Stimulated activated CD4-positive, alpha-beta T cell treated with anti-CD3 and anti-CD28 coated beads, Interleukin-1b, Interleukin-23, amount 100 ng/mL, for 1 hour (primary cell): ENCODE measurements at places on chromosomes 11 and 22.
A peak's percentile ranks its signal among the peaks of the same experiment; 100 is the strongest.

DNA sequence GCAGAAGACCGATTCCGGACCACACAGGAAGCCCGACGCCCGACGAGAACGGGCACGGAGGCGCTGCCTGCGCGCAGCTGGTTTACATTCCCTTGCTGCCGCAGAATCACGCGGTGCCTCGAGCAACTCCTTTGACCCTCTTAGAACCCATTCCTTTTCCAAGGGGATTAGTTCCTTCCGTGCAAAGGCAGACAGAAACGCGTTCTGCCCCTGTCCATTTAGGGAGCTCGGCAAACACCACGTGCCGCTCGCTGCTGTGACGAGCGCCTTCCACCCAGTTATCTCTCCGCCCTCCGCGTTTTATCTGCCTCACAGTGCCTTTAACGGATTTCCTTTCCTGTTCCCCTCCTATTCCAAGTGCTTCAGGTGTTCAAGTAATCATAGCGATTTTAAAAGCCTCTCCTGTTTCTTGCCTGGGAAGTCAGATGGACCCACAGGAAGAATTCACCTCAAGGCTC, 24.1 kb upstream of the MICAL3 start:
- DNase-seq = no peak

DNA sequence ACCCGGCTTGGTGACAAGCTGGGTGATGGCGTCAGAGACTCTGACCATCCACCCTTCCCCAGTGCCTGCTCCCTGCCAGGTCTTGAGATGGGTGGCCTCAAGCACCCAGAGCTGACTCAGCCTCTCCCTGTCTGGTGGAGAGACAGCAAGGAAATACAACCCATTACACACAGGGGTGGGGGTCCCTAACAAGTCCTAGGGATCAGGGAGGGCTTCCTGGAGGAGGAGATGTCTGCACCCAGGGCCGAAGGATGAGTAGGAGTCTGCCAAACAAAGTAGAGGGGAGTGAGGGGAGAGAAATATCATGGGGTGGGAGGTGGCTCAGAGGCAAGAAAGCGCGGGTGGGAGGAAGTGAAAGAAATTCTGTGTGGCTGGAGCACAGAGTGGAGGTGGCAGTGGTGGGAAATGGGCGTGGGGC, 6.8 kb downstream of the MAFF start:
- DNase-seq = no peak

DNA sequence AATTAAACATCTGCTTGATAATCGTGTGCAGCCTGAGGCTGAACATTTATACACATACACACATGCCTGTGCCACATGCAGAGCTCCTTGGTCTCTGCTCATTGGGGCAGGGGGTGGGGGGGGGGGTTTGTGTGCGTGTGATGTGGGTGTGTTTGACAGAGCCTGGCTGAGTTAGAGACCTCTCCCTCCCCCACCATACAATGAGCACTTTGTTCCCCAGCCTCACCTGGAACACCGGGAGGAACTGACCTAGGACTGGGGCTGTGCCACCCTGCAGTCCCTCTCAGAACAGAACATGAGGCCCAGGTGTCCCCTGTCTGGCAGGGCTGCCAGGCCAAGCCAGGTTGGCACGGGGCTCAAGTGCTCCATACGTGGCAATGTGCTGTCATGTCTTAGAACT, 96.6 kb downstream of the TP53I11 start:
- DNase-seq = no peak

GRCh38 chr11:20066783-20067156, 93.5 kb downstream of the DBX1 start:
- DNase-seq = no peak

DNA sequence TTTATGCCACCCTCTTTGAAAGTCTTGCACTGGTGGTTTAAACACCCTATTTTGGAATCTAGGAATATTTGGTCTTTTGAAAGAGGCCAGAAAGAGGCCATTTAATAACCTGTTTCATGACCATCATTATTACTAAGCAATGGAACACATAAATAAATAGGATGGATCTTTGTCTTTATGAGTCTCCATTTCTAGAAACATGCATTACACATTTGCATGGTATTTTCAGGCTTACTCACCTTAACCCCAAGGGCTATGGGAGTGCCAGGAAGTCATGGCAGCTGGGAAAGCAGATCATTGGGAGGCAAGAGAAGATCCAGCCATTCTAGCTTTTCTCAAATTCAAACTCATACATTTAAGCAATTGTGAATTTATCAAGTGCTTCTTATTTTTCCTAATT, 185.8 kb upstream of the POU2AF2 start:
- DNase-seq = no peak

DNA sequence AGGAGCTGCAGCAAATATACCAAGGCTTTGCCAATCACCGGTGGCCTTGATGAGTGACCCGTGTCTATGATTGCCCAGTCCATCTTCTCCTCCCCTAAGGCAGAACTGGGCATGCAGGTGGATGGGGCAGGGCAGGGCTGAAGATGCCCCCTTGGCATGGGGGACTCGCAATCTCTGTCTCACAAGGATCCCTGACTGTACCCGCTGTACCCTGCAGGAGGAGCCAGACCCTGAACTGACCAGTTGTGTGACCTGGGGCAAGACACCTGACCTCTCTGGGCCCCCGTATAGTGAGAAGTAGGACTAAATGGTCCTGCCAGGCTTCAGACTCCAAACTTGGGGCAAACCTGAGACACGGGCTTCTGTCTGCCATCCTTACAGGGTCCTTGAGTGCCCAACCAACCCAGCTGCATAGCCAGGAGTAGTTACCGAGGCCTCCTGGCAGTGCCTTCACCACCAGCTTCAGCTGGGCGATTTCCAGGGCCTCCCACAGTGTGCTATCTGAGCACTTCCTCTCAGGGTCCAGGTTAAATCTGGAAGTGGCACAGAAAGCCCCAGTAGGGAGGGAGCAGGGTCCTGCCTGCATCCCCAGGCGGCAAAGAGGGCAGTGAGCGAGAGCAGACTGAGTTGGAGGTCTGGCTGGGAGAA, 6.4 kb upstream of the KCNJ11 start:
- DNase-seq = no peak

DNA sequence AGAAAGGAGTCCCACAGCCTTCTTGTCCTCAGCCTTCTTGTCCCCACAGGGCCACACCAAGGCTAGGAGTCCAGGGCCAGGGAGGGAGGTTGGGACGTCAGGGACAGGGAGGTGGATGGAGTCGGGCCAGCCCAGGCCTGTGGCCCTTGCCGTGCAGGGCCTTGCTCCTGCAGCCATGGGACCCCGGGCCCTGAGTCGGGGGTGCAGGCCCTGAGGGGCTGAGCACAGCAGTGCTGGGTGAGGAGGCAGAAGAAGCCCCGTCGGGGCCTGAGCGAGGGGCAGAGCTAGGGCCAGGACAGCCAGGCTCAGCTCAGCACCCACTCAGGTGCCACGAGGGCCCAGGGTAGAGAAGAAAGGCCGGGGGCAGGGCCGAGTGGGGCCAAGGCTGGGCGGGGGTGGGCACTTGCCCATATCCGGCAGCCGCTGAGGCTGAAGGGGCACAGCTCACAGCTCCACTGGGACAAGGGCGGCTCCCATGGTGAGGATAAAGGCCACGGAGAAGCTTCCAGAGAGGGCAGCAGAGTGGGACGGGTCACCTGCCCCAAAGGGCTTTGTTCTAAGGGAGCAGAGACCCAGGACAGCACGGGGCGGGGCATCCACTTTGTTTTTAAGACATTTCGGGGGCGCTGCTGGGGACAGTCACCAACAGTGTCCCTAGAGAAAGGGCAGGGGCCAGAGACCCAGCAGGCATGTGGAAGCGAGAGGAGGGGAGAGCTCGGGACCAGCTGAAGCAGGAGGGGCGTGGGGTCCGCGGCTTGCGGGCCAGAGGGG, 3.6 kb downstream of the MLC1 start:
- DNase-seq = no peak

- no peak for DNase-seq
Measured at GRCh38 chr11:368414-369335, 624 bp upstream of the B4GALNT4 start.

DNA sequence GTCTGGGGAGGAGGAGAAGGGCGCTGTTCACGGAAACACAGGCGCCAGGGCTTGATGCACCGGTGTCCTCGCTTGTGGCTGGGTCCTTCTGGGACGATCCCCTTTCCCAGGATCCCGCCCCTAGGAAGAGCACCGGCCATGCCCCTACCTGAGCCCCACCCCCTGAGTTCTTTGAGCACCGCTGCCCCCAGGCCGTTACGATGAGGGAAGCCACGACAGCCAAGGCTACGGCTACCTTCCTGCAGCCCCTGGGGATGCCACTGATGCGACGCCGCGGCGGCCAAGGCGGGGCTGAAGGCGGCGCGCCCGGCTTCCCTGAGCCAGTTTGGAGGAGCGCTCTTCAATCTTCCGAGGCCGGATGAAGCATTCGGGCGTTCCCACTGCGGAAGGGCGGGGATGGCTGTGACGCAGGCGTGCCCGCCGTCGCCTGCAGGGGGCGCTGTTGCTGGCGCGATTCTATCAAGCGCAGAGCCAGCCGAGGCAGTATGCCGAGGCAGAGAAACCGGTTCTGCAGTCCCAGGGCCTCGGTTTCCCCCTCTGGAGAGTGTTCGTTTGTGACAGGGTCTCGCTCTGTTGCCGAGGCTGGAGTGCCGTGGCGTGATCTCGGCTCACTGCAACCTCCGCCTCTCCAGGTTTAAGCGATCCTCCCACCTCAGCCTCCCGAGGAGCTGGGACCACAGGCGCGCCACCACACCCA, 9.7 kb upstream of the NEFH start:
- peak; percentile 31 for DNase-seq

DNA sequence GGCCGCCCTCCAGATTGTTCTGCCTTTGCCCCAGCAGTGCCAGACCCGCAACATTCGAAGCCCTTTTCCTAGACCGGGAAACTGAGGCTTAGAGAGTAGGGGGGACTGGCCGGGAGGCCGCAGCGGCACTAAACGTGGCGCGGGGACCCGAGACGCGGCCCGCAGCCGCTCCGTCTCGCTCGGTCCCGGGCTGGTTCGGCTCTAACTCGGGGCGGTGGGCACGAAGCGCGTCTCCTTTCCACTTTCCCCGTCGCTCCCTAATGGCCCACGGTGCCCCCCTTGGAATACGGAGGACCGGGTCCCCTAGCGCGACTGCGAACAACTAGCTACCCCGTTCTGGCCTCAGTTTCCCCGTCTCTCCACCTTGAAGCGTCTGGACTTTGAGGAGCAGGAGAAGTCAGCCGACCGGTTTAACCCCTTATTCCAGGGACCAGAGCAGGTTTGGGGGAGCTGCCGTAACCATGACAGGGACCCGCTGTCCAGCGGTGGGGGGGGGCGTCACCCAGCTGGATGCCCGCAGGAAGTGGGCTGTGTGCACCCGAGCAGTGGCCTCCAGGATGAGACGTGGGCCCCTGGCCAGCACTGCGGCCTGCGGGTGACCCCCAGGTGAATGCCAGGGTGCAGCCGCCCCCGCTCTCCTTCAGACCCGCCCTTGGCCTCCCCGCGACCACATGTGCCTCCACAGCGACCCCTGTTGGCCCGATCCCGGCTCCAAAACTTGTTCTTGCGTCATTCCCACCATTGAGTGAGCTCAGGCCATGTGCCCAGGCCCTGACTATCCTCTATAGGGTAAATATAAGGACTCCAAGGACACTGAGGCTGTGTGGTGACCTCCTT, 1.1 kb downstream of the CDC42EP1 start:
- DNase-seq = peak; percentile 36
